ENCODE measurements at places on chromosomes 6 and 20.

DNA sequence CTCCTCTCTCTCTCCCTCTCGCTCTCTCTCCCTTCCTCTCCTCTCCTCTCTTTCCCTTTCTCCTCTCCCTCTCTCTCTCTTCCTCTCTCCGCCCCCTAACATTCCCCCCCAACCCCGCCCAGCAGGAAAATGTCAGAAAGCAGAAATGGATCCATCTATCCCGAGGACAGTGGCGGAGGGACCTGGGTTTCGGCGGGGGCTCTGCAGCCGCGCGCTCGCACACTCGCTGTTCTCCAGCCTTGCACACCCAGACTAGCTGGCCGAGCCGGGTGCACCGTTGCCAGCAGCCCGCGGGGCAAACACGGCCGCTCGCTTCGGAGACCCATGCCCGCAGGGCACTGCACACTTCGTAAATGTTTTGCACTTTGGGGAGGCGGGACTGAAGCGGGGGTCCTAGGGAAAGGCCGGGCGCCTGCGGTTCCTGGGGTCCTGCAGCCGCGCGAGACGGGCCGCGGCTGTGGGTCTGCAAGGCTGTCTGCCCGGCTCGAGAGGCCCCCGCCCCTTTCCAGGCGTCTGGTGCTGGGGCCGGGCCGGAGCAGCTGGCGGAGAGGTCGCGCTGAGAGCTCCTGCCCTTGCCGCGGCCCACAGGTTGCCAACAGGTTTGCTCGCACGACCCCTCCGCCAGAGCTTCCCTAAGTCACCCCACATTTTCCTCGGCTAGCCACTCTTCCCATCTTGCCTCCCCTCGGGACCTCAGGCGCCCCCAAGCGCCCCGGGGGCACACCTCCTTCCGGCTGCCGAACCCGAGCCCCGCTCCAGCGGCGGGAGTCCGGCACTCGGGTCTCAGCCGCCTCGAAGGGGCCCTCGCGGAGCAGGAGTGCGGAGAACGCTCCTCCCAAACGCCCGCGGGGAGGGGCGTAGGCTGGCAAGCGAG lies 818 bp upstream of the MDGA1 start:
- no peak for DNase-seq

GRCh38 chr6:169287675-169288074 lies 34.0 kb upstream of the THBS2 start:
- DNase-seq: no peak

DNA sequence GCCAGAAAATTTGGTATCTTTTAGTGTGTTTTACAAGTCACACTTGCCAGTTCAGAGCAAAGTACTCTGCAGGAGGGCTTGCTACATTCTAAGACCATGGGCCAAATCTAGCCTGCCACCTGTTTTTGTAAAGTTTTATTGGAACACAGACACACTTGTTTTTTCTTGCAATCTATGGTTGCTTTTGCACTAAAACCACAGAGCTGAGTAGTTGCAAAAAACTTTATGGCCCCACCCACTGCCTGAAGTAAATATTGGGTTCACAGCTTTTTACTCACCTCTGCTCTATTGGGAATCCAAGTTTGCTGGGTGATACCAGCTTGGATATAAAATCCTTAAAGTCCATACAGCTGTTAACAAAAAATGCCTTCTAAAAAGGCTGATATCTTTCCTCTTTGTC lies 109.0 kb downstream of the ZFP64 start:
- no peak for DNase-seq

DNA sequence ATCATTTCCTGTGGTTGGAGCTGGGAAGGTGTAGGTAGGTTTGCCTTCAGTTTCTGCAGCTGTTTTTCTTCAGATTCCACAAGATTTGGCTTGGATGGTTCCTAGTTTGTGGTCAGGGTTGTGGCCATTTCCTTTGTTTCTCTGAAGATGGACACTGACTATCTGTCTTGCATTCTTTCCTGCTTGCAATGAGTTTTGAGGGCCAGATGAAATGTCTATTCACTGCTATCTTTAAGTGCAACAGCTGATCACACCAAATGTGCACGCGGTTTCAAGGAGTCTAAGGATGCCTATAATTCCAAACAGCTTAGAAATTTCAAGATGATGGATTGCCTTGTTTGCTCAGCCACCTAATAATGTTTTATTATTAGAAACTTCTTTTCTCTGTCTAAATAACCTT lies 28.4 kb downstream of the IL20RA start:
- DNase-seq: no peak

DNA sequence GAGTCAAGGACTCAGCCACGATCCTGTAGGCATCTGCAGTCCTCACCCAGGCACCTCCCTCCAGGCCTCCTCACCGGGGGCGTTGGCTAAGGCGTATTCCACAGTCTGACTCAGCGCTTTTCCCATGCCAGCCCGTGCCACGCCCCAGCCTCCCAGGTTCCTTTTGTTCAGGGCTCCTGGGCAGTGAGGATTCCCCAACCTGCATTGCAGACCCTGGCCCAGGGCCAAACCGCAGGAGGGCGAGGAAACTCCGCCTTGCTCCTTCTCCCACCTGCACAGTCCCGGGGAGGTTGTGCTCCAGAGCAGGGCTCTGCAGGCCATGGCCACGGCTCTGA lies 202.8 kb upstream of the CST7 start:
- DNase-seq: no peak

DNA sequence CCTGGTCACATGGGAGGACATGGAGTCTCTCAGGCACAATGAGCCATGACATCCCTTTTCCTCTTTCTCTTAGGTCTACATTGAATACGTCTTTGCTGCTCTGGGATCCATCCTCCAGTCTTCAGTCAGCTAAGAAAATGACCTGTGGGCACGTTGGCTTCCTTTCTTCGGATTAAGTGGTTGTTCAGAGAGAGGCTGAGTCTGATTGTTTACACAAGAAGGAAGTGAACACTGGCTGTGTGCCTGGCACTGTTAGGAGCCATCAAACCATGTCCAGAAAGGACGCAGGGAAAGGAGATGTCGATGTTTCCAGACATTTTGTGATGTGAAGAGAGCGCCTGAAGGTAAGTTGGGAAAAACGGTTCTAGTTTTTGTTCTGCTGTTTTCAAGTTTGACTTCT lies 309.9 kb upstream of the CDYL start:
- no peak for DNase-seq

DNA sequence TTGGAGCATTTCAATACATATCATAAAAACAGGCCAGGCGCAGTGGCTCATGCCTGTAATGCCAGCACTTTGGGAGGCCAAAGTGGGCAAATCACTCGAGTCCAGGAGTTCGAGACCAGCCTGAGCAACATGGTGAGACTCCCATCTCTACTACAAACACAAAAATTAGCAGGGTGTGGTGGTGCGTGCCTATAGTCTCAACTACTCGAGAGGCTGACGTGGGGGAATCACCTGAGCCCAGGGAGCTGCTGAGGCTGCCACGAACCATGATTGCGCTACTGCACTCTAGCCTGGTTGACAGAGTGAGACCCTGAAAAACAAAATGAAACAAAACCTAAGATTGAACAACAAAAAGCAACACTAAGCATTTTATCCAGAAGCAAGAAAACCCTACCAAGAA lies 47.2 kb downstream of the BACH2 start:
- DNase-seq: no peak

GRCh38 chr6:3296078-3296477 lies 37.3 kb downstream of the PSMG4 start:
- no peak for DNase-seq

GRCh38 chr20:2507464-2507863 lies 1.3 kb downstream of the ZNF343 start:
- no peak for DNase-seq

DNA sequence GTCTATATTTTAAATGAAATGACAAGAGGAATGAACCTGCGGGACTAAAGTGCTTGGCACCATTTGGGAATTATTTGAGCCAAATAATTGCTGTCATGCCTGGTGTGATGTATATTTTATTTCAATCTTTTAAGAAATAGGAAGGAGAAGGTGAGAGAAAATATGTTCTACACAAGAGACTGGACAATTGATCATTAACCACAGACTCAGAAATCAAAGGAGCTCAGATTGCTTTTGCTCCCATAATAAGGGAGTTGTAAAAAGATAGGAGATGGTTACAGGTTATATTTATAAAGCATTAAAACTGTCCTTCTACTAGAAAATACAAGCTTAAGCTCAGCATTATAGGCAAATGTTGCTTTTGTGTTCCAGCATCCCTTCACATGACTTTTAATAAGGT lies 515.2 kb upstream of the SULF2 start:
- no peak for DNase-seq

- no peak for DNase-seq
Observed at GRCh38 chr20:63009988-63010769, 3.4 kb upstream of the BHLHE23 start.

GRCh38 chr6:107646176-107646575 lies 156.3 kb downstream of the SOBP start:
- peak; percentile 18 for DNase-seq

DNA sequence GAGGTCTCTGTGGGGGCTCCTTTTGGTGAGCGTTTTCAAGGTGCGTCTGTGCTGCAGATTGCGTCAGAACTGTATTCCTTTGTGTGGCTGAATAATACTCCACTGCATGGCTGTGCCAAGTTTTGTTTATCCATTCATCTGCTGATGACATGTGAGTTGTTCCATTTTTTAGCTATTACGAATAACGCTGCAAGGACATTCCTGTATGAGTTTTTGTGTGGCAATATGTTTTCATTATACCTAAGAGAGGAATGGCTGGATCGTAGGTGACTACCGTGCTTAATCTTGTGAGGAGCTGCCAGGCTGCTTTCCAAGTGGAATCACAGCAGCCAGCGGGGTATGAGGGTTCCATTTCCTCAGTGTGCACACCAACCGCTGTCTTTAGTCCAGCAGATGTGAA lies 1.1 kb upstream of the DACT2 start:
- DNase-seq: no peak

- DNase-seq: no peak
Observed at GRCh38 chr6:134636186-134636799, 313.6 kb downstream of the ALDH8A1 start.

GRCh38 chr6:138119976-138120375 lies 12.8 kb upstream of the PERP start:
- no peak for DNase-seq

- no peak for DNase-seq
Observed at GRCh38 chr6:116840091-116840490, 11.2 kb upstream of the GPRC6A start.

DNA sequence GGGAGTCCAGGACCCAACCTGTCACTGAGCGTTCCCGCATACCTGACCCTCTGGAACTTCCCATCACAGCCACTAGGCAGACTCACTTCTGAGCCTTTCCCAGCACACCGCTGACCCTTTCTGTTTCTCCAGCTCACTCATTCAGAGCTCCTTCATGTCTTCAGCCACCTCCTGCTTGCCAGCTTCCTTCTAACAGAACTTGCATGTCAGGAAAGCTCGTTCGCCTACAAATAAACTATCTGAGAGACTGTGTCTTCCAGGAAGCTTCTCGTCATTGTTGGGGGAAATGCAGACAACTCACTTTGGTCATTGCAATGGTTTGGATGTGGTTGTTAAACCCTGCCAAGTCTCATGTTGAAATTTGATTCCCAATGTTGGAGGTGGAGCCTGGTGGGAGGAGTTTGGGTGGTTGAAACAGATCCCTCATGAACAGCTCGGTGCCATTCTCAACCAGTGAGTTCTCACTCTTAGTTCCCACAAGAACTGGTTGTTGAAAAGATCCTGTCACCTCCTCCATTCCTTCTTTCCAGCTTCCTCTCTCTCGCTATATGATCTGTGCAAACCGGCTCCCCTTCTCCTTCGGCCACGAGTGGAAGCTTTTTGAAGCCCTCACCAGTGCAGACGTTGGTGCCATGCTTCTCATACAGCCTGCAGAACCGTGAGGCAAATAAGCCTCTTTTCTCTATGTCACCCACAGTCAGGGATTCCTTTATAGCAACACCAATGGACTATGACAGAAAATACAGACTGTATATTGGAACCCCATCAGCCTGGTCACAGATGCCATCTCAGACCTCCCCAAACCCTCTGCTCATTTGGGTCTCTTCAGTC lies 1.4 kb upstream of the MUC21 start:
- DNase-seq: no peak

DNA sequence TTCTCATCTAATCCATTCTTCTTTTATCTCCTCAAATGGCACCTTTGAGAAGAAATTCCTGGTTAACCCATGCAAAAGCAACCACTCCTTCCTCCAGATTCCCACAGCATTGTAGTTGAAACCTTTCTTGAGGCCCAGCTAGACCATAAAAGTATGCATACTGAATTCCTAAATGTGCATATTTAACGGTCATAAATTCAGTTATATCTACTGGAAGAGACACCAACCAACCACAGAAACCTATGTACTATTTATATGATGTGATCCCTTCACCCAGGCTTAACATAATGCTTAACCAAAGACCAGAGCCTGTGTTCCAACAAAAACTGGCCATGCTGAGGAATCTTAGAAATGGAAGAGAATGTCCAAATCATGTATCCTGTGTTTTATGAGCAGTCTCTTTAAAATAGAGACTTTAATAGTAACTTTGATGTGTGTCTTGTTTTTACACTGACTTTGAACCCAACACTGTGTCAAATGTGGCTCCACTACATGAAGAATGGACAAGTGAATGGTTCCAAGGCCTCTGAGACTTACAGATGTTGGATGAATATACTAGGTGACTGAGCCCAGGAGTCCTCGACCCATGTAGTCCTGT lies 11.4 kb upstream of the TAF8 start:
- DNase-seq: no peak

- DNase-seq: no peak
Observed at GRCh38 chr6:146300521-146300920, 243.1 kb upstream of the RAB32 start.

DNA sequence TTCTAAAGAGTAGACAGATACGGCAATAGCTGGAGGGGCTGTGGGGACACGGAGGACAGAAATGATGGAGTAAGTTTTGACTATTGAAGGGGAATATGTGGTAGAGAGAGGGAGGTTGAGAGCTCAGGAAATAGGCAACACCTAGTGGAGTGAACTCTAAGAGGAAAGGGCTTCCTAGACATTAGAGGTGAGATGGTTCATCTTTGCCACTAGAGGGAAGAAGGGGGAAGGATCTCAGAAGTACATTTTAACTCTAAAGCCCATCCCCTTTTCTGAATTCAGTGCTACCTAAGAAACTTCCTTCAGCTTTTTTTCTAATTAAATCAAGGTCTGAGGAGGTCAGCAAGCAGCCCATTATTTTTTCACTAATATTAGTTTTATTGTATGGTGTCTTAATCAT lies 689.4 kb upstream of the MAP3K7 start:
- DNase-seq: no peak

DNA sequence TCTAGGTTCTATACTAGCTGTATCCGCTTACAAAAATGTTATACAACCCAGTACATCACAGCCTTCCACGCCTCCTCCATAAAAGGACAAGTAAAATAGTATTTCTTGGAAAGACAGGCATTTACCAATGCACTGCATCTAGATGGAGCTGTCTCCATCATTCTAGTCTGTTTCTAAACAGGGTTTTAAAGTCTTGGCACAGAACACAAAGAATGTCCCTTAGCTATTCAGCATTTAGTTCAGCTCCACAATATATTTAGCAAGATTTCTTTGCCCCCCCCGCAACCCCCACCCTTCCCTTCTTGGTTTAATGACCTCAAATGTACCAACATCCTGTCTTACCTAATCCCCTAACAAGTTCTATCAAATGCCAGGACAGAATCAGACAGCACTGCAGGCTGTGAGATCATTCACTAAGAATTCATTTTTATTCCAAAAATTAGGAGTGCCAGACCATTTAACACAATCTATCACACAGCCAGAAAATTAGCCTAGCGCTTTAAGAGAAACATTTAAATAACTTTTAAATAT lies 198.6 kb downstream of the BACH2 start:
- no peak for DNase-seq
